Smooth muscle cell of the brain vasculature (primary cell): ENCODE measurements at places on chromosomes 5 and 9.

DNA sequence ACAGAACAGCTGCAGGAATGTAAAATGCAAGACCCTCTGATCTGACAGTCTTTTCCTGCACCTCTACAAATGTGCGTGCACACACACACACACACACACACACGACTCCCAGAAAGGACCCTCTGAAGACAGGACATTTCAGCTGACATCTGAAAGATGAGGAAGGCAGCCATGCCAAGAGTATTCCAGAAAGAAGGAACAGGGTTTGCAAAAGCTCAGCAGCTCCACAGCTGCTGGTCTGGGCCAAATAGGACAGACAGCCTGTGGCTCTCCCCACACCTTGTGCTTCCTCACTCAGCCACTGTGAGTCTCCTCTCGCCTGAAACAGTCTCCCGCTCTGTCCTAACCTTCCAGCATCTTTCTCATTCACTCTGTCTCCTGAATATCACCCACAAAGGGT, 189.0 kb downstream of the PALM2AKAP2 start:
- no peak for DNase-seq

- DNase-seq: no peak
These were observed 60.9 kb upstream of the CTNNA1 start for GRCh38 chr5:138692370-138692769.

DNA sequence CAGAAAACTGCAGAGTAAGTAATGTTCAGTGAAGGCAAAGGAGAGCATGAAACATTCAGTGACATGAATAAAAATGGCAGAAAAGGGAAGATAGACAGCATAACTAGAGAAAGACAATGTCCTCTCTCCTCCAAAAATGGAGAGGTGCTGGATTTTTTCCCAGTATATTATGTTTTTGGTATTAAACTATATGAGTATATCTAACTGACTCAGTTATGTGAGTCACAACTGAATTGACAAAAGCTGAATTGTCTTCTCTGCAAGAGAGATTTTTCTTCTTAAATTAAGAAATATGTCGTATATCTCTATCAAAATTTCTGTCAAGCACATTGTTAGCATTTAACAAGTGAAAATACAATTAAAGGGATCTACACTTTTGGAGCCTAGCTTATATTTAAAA, 375.1 kb downstream of the CHSY3 start:
- no peak for DNase-seq

- no peak for DNase-seq
These were observed 99.3 kb upstream of the CDH18 start for GRCh38 chr5:20087299-20087698.

GRCh38 chr5:100803397-100803796, 99.7 kb downstream of the ST8SIA4 start:
- no peak for DNase-seq

- DNase-seq: no peak
These were observed 147.5 kb downstream of the RFK start for GRCh38 chr9:76246680-76247079.

DNA sequence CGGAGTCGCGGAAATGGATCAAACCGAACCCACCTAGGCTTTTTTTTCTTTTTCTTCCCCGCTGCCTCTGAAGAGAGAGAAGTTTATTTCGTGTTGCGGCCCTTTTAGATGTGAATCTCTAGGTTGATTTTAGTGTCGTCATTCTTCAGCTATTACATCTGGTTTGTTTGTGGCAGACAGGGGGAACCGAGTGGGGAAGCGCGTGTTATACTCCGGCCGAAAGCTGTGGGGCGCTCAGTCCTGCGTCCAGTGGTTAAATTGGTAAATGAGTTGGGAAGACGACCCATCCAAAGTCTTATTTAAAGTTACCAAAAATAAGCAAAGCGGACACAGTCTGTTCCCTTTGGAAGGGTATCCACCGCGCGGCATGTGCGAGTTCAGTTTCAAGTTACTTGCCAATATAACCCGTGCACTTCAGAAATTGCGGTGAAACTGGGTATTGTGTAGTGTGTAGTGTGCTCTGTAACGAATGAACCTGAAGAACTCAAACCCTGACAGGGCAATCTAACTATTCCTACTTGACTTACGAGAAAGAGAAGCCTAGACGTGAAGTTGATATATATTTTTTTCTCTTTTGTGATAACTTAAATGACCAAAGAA, 1.3 kb downstream of the MAN2A1 start:
- no peak for DNase-seq

DNA sequence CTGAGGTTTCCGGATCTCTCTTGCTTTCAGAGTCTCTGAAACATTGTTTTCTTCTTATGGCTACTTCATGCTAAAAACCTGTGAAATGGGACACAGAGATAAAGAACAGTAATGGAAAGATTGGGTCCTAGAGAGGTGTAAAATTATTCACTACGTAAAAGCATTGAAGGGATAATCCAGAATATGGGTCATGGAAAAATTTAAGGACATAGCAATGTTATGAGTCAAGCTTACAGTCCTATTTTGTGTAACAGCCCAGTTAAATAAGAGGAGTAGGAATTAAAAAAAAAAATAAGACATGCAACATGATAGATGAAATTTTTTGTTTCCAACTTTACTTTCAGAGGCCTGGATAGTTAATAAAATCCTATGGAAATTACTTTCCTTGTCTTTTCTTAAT, 61.9 kb upstream of the ELL2 start:
- no peak for DNase-seq

DNA sequence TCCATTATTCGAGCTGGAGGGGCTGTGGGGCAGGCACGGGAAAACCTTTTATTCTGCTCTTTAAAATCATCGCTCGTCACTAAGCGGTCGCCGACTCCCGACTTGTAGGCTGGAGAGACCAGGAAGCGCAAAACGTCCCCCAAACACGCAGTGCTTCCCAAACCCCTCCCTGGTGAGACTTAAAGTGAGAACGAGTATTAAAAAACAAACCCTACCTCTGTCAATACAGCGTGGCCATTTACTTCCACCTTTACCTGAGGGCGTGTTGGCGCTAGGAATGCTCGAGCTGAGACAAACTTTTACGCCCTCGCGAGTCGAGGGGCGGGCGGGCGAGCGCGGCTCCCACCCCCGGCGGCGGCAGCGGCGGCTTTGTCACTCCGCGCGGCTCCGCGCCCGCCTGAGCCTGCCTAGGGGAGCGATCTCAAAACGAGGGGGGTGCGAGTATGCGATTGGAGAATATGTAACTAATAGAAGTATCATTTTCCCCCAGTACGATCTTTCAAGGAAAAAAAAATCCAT, at the start of gene NR2F1-AS1:
NR2F1-AS1 (minus strand) TSS at position 293 of the 519 bp plus-strand sequence.
- no peak for DNase-seq

DNA sequence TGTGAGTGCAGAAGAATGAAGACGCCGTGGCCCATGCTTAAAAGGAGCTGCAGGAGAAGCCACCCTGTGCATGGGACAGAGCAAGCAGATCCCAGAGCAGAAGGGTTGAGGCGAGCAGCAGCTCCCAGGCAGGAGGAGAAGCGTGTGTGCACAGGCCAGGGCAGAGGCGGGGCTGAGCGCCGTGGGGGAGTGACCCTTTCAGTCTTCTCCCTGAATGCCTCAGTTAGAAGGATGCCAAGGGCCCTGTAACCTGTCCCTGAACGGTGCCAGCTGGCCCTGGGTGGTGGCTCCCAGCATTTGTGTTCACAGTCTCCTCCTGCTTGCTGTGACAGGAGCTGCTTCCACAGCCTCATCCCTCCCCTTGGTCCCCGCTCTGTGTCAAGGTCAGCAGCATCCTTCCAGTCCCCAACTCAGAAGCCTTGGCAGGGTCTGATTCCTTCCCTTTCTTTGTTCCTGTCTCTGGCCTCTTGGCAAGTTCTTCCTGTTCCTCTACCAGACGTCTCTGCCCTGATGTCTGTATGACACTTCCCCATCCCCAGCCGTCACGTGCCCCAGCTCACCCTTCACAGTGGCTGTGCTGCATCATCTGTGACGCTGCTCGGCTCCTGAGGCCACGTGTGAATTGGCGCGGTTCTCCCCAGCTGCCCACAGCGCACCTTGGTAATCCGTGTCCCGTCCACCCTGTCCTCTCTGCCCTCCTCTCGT, 5.2 kb downstream of the EXOC3 start:
- DNase-seq: no peak

DNA sequence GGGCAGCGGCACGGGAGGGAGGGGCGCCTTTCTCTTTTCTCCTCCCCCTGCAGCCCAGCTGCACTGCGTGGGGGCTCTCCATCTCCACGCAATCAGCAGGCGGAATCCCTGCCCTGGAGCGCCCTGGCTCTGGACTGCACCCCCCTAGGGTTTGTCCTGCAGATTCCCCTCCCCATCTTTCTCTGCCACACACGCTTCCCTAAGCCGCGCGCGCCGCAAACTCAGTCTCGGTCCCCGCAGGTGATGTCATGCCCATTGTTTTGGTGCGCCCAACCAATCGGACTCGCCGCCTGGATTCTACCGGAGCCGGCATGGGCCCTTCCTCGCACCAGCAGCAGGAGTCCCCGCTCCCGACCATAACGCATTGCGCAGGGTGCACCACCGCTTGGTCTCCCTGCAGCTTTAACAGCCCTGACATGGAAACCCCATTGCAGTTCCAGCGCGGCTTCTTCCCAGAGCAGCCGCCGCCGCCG, at the start of gene KCNN2:
KCNN2 (plus strand) TSS at position 347 of the 473 bp plus-strand sequence; CDS start at position 417, 70 bp downstream.
- DNase-seq: no peak

GRCh38 chr9:132026932-132027585, 52.6 kb downstream of the MED27 start:
- DNase-seq: no peak

DNA sequence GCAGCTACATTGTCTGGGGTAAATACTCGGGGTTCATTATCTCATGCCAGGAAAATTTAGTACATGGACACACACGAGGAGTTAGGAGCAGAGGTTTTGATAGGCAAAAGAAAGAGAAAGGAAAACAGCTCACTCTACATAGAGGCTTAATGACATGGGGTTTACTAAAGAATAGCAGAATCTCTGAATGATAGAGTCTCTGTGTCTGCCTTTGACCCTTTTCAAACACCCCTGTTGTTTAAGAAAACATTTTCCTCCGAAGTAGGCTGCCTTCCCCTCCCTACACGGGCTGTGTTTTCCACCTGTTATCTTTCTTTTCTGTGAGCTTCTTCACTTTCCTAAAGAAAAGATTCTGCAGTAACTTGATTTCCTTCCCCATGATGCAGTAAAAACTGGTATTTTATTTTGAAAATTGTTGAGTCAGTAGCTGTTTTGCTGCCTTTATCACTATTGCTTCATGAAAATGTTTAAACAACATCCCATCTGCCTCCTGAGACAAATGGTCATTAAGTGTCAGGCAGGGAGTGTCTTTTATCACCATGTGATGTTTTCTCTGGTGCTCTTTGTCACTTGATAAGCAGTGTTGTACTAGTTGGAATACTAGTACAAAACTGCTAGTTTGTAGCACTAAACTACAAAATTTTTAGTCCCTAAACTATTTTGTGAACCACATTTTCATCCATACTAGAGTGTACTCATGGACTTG, 76.6 kb downstream of the PPIC start:
- no peak for DNase-seq

DNA sequence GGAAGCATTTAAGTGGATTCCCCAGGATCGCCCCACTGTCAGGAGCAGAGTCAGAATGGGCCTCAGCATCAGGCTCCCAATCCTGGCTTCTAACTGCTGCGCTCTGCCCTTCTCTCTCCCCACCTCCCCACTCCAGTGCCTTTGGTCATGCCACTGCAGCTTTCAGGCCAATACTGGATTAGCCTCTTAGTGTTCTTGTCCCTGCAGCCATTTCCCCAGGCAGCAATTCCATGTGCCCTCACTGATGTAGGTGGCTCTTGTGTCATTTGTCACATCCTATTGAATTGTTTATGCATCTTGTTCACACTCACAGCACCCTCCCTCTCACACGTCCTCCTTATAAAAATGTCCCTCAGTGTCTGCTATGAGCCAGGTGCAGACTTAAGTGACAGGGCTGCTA, 544.2 kb upstream of the DAP start:
- DNase-seq: no peak

GRCh38 chr5:1643651-1644392, 120.1 kb upstream of the LPCAT1 start:
- no peak for DNase-seq

DNA sequence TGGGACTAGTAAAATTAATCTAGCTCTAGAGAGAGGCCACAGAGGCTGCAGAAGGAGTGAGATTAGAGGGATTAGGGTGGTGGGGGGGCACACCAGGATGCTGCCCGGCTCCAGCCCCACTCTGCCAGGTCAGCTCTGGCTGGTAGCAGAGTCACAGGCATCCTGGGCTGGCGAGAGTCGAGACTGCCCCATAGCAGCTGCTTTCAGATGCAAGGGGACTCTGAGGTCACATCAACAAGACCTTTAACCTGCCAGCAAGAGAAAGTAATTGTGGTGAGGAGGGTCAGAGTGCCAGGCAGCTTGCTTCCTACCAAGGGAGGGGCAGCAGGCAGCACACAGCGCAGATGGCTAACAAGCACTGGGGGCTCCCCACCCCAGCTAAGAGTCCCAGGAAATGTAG, 7.5 kb downstream of the EPB41L4B start:
- no peak for DNase-seq

- DNase-seq: no peak
These were observed 90.8 kb downstream of the PLPPR1 start for GRCh38 chr9:101119206-101119819.

DNA sequence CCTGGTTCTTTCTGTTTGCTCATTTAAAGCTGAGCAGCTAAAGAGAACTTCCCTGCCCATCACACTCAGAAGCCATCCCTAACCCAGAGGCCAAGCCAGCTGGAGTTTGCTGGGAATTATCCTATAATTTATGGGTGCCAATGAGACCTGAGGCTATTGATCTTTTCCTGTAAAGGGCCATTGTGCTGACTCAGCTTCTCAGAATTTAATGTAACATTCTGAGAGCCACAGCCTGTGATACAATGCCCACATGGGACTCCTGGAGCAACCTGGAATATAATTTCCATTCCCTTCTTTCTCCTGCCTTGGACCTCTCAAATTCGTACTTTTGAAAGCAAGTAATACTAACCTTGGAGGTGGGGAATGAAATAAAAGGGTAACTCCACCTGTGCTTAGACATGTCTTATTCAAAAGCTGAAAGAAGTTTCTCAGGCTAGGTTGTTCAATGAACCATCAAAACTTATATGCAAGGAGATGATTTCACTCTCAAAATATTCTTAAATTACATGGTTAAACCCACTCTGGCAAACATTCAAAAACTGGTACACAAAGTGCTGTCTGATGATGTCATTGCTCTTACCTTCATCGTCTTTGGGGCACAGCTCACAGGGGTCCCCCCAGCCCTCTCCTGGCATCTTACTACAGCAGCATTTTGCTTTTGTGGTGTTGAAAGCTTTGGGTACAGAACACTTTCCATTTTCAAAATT, 206.7 kb downstream of the SLC12A2 start:
- DNase-seq: no peak

DNA sequence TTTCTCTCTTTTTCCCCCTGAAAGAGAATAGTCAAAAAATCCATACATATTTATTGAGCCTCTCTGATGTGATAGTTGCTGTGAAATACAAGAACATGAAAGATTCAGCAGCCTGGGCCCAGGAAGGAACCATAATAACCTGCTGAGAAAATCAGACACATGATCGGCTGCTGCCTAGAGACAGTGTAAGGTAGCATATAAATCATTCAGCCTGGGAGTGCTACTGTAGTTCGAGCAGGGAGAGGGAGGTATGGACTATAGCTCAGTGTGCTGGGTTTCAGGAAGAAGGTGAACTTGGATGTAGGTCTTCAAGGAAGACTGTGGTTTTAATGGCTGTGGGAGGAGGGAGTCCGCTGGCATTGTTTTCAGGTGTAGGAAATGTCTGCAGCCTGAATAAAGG, 469.1 kb downstream of the RAB3C start:
- no peak for DNase-seq

- no peak for DNase-seq
These were observed 683 bp downstream of the OSMR start for GRCh38 chr5:38846379-38847011.

- DNase-seq: no peak
These were observed 79.7 kb downstream of the SLF1 start for GRCh38 chr5:94698197-94698596.

- DNase-seq: no peak
These were observed 133.7 kb downstream of the DIRAS2 start for GRCh38 chr9:90508940-90509339.
